ENCODE measurements at places on chromosomes 4 and X.

- peak; percentile 95 for DNase-seq
These were observed 4.2 kb downstream of the PDGFRA start for GRCh38 chr4:54233277-54233696.

DNA sequence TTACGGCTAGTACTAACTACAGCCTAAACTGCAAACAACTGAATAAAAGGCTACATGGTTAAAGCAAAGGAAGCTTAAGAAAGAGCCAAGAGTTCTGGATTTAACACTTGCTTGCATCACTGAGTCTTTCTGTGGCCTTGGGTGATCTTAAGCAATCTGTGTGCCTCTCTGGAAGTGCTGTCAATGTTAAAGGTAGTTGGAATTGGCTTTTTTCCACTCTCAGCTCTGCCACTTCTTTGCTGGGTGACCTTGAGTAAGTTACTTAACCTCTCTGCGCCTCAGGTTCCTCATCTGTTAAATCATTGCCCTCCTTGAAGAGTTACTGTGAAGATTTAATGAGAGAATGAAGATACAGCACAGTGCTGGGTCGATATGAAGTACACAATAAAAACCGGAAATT is 15.7 kb downstream of the SLC2A9 start:
- no peak for DNase-seq

DNA sequence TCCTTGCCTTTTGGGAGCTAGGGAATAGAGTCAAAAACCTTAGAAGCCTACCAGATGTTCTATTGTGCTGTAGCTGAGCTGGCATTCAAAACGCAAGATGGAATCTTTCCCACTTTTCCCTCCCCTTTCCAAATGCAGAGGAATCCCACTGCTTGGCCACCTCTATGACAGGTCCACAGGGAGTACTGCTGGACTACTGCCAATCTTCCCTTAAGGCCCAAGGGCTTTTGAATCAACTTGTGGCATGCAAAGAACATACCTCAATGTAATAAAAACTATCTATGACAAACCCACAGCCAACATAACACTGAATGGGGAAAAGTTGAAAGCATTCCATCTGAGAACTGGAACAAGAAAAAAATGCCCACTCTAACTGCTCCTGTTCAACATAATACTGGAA is 139.2 kb upstream of the AGTR2 start:
- no peak for DNase-seq

GRCh38 chrX:16075087-16075486 is 48.3 kb upstream of the GRPR start:
- DNase-seq: no peak

- DNase-seq: no peak
These were observed 42.0 kb upstream of the PRKG2 start for GRCh38 chr4:81257021-81257420.

- DNase-seq: no peak
These were observed 704 bp downstream of the FAM114A1 start for GRCh38 chr4:38868059-38868960.

DNA sequence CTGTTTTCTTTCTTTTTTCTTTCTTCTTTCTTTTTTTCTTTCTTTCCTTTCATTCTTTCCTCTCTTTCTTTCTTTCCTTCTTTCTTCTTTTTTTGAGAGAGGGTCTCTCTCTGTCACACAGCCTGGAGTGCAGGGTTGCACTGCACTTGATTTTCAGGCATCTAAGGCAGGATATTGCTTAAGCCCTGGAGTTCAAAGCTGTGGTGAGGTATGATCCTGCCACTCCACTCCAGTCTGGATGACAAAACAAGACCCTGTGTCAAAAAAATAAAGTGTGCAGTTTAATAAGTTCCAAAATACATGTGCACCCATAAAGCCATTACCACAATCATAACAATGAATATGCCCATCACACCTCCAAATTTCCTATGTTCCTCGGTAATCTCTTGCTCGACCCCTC is 10.6 kb upstream of the ZNF718 start:
- no peak for DNase-seq

DNA sequence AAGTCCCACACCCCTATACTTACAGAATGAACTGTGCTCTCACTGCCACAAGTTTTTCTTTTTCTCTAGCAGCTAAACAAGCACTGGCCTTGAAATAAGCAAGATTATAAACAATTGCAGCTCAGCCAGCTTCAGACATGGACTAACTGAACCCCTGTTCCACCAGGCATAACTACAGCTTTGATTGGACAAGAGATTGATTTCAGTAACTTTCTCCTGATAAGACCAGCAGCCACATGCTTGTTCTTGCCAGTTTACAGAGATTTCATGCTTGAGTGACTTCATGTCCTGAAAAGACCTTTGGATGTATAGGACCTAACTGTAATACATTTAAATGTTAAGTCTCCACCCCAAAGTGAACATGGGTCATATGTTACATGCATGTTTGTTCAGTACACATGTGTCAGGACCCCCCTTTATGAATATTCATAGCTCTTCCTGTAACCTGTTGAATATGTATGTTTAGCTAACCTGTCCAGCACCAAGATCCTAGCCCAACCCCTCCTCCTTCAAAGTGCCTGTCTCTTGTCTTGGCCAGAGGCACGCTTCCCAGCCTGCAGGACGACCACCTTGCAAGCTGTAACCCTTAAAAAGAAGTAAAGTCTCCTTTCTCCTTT is 27.9 kb downstream of the ZNF275 start:
- no peak for DNase-seq

- DNase-seq: no peak
These were observed 231.0 kb downstream of the ADAMTS3 start for GRCh38 chr4:72338060-72338459.

GRCh38 chrX:136163689-136164088 is 16.4 kb downstream of the FHL1 start:
- no peak for DNase-seq

GRCh38 chrX:14927401-14927800 is 54.2 kb downstream of the MOSPD2 start:
- DNase-seq: no peak

- no peak for DNase-seq
These were observed 40.5 kb downstream of the HAND2 start for GRCh38 chr4:173489514-173489913.

DNA sequence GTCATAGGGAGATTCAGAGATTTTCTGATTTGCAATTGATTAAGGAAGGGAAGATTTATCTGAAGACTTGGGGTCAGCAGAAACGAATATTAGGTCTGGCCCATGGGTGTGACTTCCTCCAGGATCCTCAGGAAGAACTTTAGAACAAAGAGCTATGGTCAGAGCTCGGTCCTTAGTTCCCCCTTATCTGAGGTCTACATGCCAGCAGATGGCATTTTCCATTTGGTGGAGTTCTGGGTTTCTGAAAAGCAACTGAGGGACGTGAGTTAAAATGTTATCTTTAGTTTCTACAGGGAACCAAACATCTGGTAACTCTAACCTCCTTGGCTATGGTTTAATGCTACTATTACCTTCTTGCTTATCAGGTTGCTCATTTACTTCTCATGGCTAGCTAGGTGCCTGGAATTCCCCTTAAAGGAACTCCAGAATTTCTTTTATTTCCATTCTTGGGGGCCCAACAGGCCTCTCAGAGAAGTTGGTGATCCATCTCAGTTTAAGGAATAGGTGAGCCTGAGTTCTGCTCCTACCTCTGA is 40.7 kb downstream of the KLF3 start:
- no peak for DNase-seq

- DNase-seq: no peak
These were observed 169.9 kb downstream of the AASDH start for GRCh38 chr4:56217343-56217890.

GRCh38 chrX:24241822-24242648 is 71.8 kb downstream of the SUPT20HL2 start:
- DNase-seq: no peak

DNA sequence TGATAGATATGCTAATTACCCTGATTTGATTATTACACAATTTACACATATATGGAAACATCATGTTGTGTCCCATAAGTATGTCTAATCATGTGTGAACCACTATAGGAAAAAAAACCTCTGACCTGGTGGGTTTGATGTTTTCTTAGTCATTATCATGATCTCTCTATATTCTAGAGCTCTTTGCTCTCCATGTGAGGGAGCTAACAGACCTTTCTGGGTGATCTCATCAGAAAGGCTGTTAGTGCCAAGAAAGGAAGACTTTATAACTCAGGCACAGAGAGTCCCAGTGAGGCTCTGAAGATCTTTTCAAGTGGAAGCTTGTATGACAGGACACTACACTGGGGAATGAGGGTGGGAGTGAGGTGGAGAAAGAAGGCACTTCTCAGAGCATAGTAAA is 527.7 kb upstream of the MAGEB2 start:
- no peak for DNase-seq

DNA sequence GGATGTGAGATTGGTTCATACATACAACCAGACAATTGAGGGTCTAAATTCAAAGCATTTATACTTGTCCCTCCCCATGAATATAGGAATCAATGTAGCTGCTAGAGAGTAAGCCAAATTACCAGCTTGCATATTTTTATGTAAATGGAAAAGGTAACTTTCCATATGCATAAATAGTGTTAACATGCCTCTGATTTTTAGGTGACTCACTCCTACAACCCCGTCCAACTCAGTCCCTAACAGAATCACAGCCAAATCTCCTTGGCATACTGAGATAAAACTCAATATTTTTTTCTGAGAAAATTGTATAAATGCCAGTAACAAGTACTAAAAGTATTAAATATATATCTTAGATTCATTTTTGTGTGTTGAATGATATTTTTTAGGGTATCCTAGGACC is 67.2 kb downstream of the INPP4B start:
- no peak for DNase-seq

DNA sequence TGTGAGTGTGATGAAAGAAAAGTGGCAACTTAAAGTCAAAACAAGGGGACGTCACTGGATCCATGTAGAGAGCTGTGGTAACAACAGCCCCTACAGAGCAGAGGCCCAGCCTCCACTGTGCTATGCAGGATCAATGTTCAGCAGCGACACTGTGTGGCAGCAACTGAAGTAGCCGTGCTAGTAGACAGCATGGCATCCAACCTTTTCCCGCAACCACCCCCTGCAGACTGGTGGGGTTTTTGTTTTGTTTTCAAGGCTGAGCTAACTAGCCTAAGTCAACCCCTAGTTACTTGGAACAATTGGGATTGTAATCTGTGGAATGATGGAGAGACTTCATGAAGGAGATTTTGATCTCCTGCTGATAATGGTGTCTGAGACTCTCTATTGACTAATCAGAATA is 44.4 kb upstream of the PPARGC1A start:
- no peak for DNase-seq

GRCh38 chrX:72694170-72694569 is 19.9 kb downstream of the PHKA1 start:
- no peak for DNase-seq

DNA sequence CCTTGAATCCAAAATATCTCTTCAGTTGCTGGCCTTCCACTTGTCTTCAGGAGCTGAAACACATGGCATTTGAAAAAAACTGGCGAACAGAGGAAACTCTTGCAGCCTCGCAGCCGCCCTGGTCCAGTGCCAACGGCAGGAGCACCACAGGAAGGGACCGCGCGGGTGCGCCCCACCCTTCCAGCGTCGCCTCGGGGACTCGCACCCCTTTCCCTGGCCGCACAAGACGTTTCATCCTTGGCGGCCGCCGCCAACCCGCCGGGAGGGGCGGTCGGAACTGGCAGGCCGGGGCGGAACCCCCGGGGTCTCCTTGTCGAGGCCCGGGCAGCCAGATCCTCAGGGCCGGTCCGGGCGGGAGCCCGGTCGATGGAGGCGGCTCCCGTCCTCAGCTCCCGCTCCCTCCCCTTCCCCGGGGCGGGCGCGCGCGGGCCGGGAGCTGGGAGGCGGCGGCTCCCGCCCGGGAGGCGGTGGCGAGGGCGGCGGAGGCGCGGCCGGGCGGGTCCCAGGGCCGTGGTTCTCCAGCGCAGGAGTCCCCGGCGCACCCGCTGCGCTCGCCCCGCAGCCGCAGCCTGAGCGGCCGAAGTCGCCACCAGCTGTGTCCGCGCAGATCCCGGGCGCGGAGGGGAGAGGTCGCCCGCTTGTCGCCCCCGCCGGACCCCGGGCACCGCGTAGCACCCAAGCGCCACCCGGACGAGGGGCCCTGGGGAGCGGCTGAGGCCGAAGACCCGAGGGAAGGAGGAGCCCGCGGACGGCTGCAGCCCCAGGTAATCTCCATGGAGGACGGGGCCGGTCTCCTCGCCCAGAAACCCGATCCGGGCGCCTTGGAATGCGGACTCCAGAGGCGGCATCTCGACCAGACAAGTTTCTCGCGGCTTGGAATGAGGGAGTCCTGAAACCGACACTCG is 886 bp upstream of the NDST3 start:
- peak; percentile 5 for DNase-seq

GRCh38 chr4:63619771-63620170 is 789.5 kb downstream of the TECRL start:
- no peak for DNase-seq

GRCh38 chrX:106931831-106932491 is 11.8 kb downstream of the CLDN2 start:
- DNase-seq: no peak

DNA sequence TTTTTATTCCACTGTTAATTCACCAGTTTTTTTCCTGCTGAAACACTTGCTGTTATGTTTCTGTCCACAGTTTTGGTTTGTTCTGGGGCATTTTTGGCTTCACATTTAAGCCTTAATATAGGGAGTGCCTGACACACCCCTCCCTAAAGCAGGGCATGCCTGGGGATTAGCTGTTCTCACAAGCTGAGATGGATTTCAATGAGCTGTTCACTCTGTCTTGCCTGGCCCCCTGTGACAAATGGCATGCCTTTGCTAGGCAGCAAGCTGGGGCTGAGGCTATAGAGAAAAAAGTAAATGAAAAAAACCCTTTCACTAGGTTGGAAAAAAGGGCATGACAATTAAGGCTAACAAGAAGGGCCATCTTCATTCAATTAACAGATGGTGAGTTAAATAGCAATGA is 22.4 kb downstream of the LPAR4 start:
- no peak for DNase-seq

- no peak for DNase-seq
These were observed 9.4 kb upstream of the KIAA0232 start for GRCh38 chr4:6773106-6773505.

DNA sequence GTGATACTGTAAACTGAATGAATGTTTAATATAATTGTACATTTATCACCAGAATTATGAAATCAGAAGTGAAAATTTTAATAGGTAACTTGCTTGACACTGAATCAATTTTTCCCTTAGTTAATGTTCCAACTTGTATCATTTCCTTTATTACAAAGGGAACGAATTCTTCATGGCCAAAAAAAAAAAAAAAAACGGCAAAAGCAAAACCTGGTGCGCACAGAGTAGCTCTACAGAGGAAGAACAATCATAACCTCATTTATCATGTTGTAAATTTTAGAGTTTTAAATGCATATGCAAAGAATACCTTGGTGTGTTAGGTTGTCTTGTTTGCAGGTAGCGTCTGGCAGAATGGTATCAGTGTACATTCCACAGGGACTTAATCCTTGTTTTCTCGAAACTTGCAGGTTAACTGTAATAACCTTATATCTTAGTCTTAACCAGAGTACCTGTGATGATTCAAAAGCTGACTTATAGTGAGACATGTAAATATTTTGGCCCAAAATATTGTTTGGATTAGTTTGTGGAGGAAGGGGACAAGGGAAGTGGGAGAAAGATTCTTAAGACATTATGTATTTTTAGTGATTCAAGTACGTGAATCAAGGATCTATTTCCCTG is 70.0 kb downstream of the NPNT start:
- DNase-seq: no peak
